ENCODE measurements at places on chromosomes 16 and 17.

DNA sequence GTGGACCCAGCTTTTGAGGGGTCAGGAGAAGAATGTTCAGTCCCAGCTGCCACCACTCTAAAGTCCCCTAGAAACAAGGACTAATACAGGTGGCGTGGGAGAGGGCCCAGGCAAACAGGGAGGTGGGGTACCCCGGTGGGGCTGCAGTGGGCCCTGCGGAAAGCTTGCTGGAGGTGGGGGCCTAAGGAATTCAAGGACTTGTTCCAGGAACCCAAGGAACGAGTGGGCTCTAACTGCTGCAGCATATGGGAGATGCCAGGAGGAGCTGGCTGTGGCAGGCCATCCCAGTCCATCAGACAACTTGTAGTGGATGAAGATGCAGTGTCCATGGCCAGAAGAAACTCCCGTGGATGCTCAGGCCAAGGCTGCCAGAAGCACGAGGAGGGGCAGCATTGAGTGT is 10.6 kb downstream of the SNX20 start:
- DNase-seq, result no peak

GRCh38 chr17:47696717-47697642 is 3.0 kb downstream of the TBKBP1 start:
- no peak for DNase-seq

GRCh38 chr16:23064639-23065038 is 84.6 kb downstream of the USP31 start:
- no peak for DNase-seq

- DNase-seq, result no peak
Measured at GRCh38 chr17:44884941-44885340, 14.3 kb downstream of the EFTUD2 start.

DNA sequence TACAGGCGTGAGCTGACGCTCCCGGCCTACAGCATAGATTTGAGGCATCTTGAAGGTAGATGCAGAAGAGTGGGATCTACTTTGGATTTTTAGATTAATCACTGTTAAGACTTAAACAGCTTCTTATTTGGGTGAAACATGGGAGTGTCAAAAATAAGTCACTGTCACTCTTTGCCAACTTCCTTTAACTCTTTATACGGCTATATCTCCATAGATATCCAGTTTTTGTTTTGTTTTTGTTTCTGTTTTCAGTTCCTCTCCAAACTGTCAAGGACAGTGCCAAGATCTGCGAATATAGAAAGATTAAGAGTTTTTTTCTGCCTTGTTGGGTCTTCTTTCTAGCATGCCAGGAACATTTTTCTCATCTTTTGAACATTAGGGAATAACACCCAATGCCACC is 706.1 kb downstream of the WWOX start:
- no peak for DNase-seq

DNA sequence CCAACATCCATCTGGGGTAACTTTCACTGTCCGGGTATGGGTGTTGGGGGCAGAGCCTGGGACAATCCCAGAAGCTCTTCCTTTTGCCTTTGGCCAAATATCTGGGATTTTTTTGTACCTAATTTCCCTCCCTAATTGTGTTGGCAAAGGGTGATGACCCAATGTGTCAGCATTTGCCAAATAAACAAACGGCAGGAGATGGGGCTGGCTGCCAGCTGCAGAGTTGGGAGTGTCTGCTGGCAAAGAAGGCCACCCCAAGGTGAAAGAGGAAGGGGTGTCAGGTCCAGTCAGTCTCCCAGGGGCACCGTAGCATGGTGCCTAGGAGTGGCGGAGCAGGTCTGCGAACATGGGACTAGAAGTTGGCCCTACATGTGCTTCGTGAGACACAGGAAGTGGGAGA is 73.0 kb downstream of the SLC6A2 start:
- DNase-seq, result no peak

Measured in cerebellar nuclear complex (tissue), 1 donor.